ENCODE measurements at places on chromosomes 5 and 9.

- no peak for DNase-seq
Observed at GRCh38 chr5:92421942-92422341, 1038.8 kb upstream of the ARRDC3 start.

GRCh38 chr9:76962732-76963131, 56.7 kb upstream of the FOXB2 start:
- no peak for DNase-seq

GRCh38 chr9:37953775-37954437, 50.0 kb upstream of the SLC25A51 start:
- DNase-seq: no peak

DNA sequence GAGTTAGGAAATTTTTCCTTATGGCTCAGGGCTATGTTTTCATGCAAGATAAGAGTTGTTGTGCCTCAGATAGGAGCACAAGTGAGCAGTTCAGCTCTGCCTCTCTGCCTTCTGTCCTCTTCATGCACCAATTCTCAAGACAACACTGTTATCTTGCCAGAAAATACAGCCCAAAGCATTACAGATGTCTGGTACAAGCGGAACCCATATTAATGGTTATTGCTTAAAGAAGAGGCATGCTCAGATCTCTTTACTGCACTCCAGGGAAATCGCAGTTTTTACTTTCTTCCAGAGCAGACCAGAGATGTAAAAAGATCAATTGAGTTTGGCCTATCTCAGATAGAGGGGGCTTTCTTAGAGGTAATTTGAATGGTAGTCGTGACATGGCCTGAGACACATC, 361.6 kb upstream of the WWC1 start:
- DNase-seq: no peak

- peak; percentile 74 for DNase-seq
Observed at GRCh38 chr5:157602505-157602904, 26.9 kb upstream of the ADAM19 start.

DNA sequence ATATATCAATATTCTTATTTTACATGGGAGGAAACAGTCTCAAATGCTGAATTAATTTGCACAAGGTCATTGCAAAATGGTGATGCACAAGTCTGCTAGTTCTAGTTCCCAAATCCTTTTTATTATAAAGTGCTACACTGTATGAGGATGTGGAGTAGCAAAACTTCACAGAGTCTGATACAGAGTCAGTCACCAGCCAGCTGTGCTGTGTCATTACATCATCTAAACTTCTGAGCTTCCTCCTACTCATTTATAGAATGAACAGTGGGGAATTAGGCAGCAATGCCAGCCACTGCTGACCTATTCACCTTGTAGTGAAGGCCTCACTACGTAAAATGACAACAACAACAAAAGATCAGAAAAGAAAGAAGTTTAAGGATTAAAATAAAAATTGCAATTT, 357.8 kb downstream of the TMEM167A start:
- DNase-seq: no peak

GRCh38 chr9:1217076-1217475, 166.9 kb downstream of the DMRT2 start:
- no peak for DNase-seq

DNA sequence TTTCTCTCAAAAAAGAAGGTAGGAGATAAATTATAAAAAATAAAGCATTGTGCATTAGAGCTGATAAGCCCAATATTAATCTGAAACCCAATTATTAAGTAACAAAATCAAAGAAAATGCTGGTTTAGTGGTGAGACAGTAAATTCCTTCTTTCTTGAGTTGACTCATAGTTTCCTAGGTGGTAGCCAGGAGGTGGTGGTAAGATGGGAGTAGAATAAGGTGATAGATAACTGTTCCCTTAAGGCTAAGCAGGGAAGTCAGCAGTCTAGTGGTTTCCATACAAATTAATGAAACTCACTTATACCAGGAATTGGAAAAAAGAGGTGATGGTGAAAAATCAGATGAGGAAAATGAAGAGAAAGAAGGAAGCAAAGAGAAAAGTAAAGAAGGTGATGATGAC, 23.2 kb downstream of the LYSMD3 start:
- no peak for DNase-seq

- DNase-seq: no peak
Observed at GRCh38 chr9:93827545-93828330, 127.4 kb downstream of the BARX1 start.

- no peak for DNase-seq
Observed at GRCh38 chr9:114400219-114400618, 12.4 kb upstream of the AKNA start.

GRCh38 chr5:172501708-172502320, 47.5 kb upstream of the SH3PXD2B start:
- DNase-seq: no peak

DNA sequence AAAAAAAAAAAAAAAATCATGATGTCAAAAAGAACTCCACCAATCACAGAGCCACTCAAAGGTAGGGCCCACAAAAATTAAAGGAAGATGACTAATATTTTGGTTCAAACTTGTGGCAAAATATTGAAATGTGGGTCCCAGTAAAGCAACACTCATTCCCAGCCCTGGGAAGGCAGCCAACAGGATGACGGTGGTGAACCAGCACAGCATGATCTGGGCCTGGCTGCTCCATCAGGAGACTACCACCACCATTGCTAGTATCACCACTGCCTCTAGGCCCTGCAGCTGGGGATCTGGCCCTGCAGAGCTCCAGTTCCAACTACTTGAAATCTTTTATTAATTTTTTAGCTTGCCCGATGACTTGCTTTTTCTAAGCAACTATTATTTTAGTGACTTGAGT, 206.8 kb upstream of the ITGA1 start:
- no peak for DNase-seq
